Smooth muscle cell of the umbilical artery (primary cell): ENCODE measurements at places on chromosomes 5 and 9. TPM values are rescaled to one million over a fixed set of nuclear protein-coding genes. Genes with fewer than 3 reads are reported as not detected.

Gene FBLL1
- 0.30 and 1.1 TPM in 2 replicates for total RNA-seq

Gene POMT1
- 31.8 and 34.8 TPM in 2 replicates for total RNA-seq

Gene PIP5K1B
- total RNA-seq, result under 0.01 and 0.14 TPM in 2 replicates

Gene FLT4
- 0.30 and 0.46 TPM in 2 replicates for total RNA-seq
